WTC11 (cell line): ENCODE measurements at places on chromosomes 6 and 20.

DNA sequence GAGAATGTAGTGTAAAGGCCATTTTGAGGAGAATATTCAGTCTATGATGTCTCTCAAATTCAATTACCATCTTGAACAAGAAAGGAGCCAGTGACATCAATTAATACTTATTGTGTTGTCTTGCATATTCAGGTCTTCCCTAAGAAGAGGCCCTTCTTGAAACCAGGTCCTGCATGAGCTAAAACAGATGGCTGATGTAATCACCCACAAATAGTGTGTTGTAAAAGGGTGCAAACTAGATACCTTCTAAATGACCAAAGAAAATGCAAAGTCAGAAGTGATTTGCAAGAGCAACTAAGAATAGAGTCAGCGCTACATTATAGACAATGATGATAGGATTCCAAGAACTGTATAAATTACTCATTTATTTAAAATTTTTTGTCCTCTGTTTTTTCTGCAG, 97.0 kb downstream of the BTBD3 start:
- no peak for DNase-seq
- H3K4me1 ChIP-seq, result peaks cover 16% of the 10 kb centered on the region
- no peaks in the 10 kb centered on the region for H3K36me3 ChIP-seq
- no peak overlapping the region for H3K27ac ChIP-seq

- peak; percentile 62 for DNase-seq
- peaks cover 3% of the 10 kb centered on the region for H3K27me3 ChIP-seq
- no peaks in the 10 kb centered on the region for H3K36me3 ChIP-seq
- peaks cover 56% of the 10 kb centered on the region for H3K4me1 ChIP-seq
- no peak overlapping the region for H3K27ac ChIP-seq
Measured at GRCh38 chr20:46222521-46223007, 85.7 kb downstream of the CDH22 start.

- no peak for DNase-seq
- H3K27me3 ChIP-seq, result no peaks in the 10 kb centered on the region
- H3K4me1 ChIP-seq, result peaks cover 16% of the 10 kb centered on the region
- peak overlapping the region; percentile 88; the same call in 1 of the 2 replicates for H3K4me3 ChIP-seq
Measured at GRCh38 chr6:98945311-98946115, 2.2 kb downstream of the FBXL4 start.

DNA sequence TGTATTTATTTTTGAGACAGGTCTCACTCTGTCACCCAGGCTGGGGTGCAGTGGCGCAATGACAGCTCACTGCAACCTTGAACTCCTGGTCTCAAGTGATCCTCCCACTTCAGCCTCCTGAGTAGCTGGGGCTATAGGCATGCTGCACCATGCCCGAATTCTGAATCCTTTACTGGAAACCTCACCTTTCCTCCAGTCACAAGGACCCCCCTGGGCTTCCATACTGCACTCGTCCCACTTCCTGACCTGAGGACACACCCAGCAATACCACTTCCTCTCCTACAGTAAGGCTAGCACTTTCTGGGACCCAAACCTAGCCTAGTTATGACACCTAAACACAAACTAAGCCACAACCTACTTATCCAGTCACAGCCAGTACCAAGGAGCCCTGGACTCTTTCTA, 68.2 kb downstream of the FAM217A start:
- peaks cover 21% of the 10 kb centered on the region for H3K36me3 ChIP-seq
- no peaks in the 10 kb centered on the region for H3K27me3 ChIP-seq

DNA sequence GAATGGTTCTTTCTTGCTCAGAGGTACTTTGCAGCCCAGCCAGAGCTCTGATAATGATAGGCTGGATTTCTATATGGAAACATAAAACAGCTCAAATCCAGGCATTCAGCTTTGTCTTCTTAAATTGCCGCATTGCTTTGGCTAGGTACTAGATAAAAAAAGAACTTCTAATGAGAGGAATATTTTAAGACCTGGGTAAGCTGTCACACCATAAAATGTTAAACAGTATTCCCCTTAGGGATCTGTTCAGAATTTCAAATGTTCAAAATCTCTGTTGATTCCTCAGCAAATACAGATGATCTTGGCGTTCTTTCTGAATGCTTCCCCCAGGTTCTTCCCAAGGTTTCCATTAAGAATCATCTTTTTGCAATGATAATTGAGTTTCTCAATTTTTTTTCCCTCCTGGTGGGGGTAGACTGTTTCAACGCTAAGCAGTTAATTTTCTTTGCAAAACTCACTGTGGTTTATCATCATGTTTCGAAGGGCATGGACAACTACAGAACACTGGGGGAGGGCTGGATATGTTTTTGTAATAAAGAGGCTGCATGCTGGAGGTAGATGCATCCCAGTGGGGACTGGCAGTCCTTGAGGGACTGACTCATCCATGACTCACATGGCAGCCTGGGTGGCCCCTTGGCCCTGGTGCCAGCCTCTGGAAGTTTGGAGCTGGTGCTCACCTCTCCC, 31.0 kb downstream of the TIAM2 start:
- H3K36me3 ChIP-seq, result peaks cover 3% of the 10 kb centered on the region; the same call in 1 of the 2 replicates
- DNase-seq, result no peak
- H3K27me3 ChIP-seq, result no peaks in the 10 kb centered on the region
- H3K27ac ChIP-seq, result peak overlapping the region; percentile 88
- no peak overlapping the region for H3K4me3 ChIP-seq

- peaks cover 28% of the 10 kb centered on the region for H3K4me1 ChIP-seq
- H3K27ac ChIP-seq, result peak overlapping the region; percentile 86
- peaks cover 28% of the 10 kb centered on the region for H3K27me3 ChIP-seq
- 0 out of 2 replicates have a peak, but pooled peaks cover 5% of the 10 kb centered on the region for H3K36me3 ChIP-seq
Measured at GRCh38 chr6:156175971-156176421, 601.2 kb upstream of the ARID1B start.

DNA sequence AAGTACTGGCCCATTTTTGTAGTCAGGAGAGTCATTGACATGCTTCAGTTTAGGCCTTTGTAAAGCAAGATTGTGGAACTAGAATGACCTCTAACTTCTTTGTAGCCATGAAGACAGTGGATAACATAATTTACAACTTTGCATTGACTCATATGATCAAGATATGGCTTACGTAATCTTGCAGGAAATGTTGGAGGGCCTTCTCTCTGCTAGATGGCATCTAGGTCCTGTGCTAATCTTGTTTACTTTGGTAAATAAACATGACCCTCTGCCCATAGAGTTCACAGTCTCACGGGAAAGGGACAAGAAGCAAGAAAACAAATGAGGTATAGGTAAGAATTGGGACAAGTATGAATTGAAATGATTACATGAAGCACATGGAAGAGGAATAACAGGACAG, 355.2 kb upstream of the ARID1B start:
- H3K4me3 ChIP-seq, result no peak overlapping the region
- H3K27me3 ChIP-seq, result no peaks in the 10 kb centered on the region

GRCh38 chr20:13320702-13321101, 99.6 kb downstream of the ISM1 start:
- H3K27me3 ChIP-seq, result no peaks in the 10 kb centered on the region
- no peak overlapping the region for H3K4me3 ChIP-seq
- no peak for DNase-seq
- H3K4me1 ChIP-seq, result peaks cover 24% of the 10 kb centered on the region
- H3K36me3 ChIP-seq, result peaks cover 21% of the 10 kb centered on the region
- H3K27ac ChIP-seq, result no peak overlapping the region

DNA sequence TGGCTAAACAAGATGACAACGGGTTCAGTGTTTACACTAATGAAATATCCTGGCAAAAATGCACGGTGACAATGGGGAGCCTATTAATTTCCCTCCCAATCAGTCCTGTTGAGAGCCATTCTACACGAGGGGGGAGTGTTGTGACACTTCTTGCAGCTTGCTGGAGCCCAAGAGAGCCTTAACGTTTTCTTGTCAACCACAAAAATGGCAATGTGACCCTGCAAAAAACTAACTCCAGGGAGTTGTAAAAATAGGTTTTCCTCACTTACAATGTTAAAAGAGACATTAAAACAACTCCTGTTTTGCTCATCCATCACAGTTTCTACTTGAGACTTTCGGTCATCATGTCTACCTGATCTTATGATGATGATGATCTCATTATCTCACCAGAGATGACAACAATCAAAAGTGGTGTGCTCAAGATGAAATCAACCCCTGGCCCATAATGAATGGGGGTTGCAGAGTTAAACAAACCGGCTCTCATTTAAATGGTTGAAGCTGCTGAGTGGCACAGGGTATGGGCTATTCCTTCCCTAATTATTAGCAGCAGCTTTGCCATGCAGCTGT, 57.9 kb downstream of the GJA10 start:
- peaks cover 6% of the 10 kb centered on the region for H3K4me1 ChIP-seq
- no peak for DNase-seq
- H3K27me3 ChIP-seq, result no peaks in the 10 kb centered on the region
- no peaks in the 10 kb centered on the region for H3K36me3 ChIP-seq

GRCh38 chr20:47265214-47265613, 91.3 kb downstream of the ZMYND8 start:
- peaks cover 57% of the 10 kb centered on the region for H3K36me3 ChIP-seq
- DNase-seq, result no peak
- H3K27ac ChIP-seq, result peak overlapping the region; percentile 49; the same call in 1 of the 2 replicates
- no peaks in the 10 kb centered on the region for H3K27me3 ChIP-seq
- H3K4me3 ChIP-seq, result no peak overlapping the region
- H3K4me1 ChIP-seq, result peaks cover 21% of the 10 kb centered on the region

DNA sequence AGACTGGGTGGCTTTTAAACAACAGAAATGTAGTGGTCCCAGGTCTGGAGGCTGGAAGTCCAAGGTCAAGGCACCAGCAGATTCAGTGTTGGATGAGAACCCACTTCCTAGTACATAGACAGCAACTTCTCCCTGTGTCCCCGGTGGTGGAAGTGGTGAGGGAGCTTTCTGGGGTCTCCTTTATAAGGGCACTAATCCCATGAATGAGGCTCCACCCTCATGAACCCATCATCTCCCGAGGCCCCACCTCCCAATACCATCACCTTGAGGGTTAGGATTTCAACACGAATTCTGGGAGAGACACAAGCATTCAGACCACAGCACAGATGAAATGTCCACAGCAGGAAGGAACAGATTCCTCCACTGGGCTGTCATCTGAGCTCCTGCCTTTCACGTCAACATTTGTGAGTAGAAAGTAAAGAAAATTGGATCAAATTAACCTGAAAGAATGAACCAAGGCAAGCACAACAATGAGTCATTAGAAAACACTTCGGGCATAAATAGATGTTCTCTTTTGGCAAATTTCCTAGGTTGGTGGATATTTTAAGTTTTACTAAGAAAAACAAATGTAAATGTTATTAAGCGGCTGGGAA, 130.7 kb downstream of the RNASET2 start:
- H3K4me3 ChIP-seq, result no peak overlapping the region
- H3K4me1 ChIP-seq, result no peaks in the 10 kb centered on the region
- no peaks in the 10 kb centered on the region for H3K36me3 ChIP-seq
- H3K27ac ChIP-seq, result no peak overlapping the region
- no peaks in the 10 kb centered on the region for H3K27me3 ChIP-seq

DNA sequence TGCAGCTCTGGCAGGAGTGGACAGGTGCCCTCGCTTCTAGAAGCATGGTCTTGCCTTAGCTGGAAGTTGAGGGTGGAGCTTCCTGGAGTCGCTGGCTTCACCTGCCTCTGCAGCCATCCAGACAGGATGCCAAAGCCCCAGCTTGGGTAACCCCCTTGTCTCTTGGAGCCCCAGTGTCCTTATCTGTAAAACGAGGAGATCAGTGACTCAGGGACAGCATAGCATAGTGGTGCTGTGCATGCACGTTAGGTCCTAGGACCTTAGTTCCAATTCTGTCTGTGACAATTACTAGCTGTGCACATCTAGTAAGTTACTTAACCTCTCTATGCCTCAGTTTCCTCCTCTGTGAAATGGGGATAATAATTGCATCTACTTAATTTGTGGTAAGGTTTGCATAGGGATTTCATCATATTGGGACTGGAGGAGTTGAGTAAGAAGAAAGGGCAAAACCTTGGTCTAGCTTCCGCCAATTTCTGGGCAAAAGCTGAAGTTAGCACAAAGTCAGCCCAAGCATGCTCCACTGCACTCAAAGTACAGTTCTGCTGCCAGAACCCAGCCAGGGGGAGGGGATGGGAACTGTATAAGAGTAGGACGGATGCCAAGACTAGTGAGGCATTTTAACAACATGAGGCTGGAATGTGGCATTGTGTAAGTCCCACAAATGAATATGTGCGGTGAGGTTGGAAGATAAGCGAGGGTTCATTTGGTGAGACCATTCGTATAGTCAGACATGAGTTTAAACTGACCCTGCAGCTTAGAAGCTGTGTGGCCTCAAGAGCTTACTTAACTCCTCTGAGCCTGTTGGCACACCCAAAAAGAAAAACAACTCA, 24.5 kb downstream of the TOX2 start:
- no peak for DNase-seq
- H3K4me3 ChIP-seq, result no peak overlapping the region

GRCh38 chr20:31746068-31746878, 7.2 kb downstream of the TPX2 start:
- no peak for DNase-seq
- no peak overlapping the region for H3K4me3 ChIP-seq
- H3K36me3 ChIP-seq, result peaks cover 34% of the 10 kb centered on the region
- H3K27ac ChIP-seq, result no peak overlapping the region
- H3K4me1 ChIP-seq, result peaks cover 5% of the 10 kb centered on the region

GRCh38 chr6:41439524-41440418, 104.4 kb downstream of the NCR2 start:
- H3K4me1 ChIP-seq, result peaks cover 48% of the 10 kb centered on the region
- no peak for DNase-seq
- peaks cover 42% of the 10 kb centered on the region for H3K27me3 ChIP-seq

DNA sequence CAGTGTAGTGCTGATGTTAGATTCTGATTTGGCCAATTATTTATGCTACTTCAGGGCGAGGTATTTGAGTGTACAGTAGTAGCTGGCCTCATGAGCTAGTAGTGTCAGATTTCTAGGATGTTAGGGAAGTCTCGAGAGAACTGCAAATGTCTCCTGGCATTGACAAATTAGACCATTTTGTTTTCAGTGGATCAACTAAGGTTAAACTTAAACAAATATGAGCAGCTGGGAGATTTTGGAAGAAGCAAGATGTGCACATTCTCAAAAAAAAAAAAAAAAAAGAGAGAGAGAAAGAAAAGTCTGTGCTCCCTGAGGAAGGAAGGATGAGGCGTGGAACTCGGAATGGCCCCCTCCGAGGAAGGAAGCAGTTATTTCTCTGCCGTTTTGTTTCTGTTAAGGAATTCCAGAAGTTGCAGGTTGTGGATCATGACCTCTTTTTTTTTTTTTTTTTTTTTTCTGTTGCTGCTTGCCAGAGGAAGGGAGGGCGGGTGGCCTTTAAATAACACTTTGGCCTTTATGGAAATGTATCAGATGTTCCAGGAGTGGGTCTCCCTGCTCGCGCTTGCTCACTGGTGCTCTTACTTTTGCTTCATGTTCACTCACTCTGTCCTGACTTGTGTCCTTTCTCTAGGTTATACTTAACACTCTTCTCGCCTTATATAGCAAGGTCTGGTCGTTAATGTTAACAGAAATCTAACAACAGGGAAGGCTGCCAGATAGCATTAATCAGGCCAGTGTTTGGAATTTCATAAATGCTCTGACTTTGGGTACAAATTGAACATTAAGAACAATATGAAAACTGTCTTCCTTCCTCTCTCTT, 124.4 kb downstream of the TCP11 start:
- no peaks in the 10 kb centered on the region for H3K27me3 ChIP-seq
- DNase-seq, result no peak
- no peak overlapping the region for H3K4me3 ChIP-seq
- peak overlapping the region; percentile 83 for H3K27ac ChIP-seq
- peaks cover 39% of the 10 kb centered on the region for H3K4me1 ChIP-seq
